CD4-positive, alpha-beta T cell treated with Interleukin-12 subunit alpha and Interleukin-12 subunit beta, for 1 hour (primary cell): ENCODE measurements at places on chromosomes 7 and 10.

DNA sequence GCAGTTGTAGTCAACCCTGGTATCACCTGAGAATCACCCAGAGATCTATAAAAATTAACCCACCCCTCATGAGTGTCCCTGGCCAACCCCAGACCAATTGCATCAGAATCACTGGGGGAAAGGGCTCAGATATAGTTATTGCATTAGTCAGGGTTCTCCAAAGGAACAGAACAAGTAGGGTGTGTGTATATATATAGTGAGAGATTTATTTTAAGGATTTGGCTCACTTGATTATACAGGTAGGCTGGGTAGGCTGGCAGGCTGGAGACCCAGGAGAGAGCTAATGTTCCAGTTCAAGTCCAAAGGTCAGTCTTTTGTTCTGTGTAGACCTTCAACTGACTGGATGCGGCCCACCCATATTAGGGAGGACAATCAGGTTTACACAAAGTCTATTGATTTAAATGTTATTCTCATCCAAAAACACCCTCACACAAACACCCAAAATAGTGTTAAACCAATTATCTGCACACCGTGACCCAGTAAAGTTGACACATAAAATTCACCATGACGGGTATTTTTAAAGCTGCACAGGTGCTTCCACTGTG lies 372.9 kb upstream of the NFE2L3 start:
- no peak for DNase-seq

GRCh38 chr7:56537952-56538351 lies 421.7 kb upstream of the NUPR2 start:
- no peak for DNase-seq

DNA sequence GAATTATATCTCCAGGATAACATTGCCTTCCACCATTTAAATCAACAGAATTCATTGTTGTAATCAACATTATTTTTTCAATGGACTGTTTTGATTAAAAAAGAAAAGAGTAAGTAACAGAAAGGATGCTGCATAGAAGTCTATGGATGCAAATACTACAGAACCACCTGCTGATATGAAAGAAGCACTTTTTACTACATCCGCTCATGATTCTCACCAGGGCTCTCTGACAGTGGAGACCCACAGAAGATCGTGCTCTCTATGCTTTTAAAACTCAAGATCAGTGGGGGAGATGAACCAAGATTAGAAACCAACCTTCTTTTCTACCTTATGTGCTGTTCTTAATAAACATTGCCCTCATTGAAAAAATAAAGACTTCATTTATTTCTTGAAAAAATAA lies 24.4 kb downstream of the RHOBTB1 start:
- no peak for DNase-seq

GRCh38 chr7:28203508-28204240 lies 23.1 kb upstream of the JAZF1 start:
- peak; percentile 30 for DNase-seq

GRCh38 chr7:114502454-114503254 lies 88.0 kb downstream of the FOXP2 start:
- DNase-seq, result no peak

DNA sequence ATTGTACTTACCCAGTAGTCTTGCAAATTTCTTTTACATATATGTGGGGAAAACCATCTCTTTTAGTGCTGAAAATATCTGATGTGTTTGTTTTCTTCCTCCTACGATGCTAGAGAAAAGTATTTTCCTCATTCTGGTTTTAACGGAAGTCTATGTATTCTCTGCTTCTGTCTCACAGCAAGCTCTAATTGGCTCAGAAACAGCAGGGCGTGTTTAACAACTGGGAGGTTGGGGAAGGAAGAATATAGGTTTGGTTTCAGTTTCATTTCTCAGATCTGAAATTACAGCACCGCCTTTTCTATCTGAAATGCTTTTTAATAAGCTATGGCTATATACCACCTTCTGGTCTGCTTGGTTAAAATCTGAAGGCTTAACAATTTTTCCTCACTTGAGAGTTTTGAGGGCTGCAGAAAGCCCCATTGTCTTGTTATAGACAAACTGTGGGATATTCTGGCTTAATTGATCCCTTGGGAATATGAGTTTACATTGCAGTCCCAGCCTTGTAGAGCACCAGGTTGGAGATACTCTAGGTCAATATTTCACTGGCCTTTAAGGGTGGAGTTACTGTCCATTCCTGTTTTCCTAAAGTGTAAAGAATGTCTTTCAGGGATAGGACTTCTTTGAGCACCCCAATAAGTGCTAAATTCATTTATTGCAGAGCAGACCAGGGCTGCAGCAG lies at the start of gene SAMD9:
Gene SAMD9, minus strand, starts transcription at position 128 of the 679 bp plus-strand sequence. CDS start 11,882 bp downstream, outside the sequence.
- DNase-seq, result peak; percentile 83

GRCh38 chr7:117402109-117402508 lies 25.2 kb downstream of the ASZ1 start:
- DNase-seq, result no peak

DNA sequence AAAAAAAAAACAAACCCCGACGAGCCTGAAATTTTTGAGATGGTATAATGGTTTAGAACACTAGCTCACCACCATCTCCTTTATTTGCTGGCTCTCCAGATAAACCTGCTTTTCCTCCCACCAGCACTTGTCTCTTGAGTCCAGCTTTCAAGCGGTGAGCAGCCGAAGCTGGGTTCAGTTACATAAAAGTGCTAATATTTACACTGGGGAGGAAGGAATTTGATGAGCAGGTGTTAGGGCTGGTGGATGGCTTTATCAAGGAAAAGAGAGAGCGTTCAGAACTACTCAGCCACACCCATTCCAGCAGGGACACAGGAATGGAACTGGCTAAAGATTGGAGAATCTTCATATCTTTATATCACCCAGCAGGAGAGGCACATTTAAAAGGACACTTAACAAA lies 6.6 kb upstream of the CALML3 start:
- no peak for DNase-seq

DNA sequence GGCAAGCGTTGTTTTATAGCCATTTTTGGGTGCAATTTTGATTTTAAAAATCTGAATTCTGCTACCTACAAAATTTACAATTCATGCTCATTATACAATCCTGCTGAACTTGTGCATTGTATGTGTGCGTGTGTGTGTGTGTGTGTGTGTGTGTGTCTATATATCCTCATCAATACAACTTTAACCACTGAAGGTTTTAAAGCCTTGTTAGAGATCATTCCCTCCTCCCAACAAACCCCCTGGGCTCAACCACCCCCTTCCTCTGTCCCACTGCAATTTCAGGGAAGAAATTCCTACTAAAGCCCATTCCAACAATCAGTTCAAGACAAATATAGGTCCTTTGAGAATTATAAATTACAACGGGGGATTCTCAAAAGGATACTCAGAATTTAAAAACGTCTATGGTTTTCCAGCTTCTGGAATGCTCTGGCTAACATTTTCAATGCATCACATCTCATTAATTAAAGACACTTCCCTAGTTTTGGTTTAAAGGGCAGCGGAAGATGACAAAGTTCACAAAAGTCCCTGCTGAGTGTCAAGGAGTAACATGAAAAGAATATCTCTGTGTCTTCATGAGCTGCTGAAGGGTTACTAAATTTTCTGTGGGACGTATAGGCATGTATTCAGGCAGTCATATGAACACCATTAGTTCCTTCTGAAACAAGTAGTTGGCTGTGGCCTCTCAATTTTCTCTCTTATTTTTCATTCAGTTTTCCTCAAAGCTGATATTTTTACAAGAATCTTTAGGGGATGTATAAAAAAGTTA lies 889 bp upstream of the SEMA3A start:
- no peak for DNase-seq

GRCh38 chr7:105399043-105399725 lies 10.5 kb upstream of the SRPK2 start:
- no peak for DNase-seq

GRCh38 chr7:32905175-32905662 lies 13.7 kb upstream of the KBTBD2 start:
- DNase-seq, result peak; percentile 93

DNA sequence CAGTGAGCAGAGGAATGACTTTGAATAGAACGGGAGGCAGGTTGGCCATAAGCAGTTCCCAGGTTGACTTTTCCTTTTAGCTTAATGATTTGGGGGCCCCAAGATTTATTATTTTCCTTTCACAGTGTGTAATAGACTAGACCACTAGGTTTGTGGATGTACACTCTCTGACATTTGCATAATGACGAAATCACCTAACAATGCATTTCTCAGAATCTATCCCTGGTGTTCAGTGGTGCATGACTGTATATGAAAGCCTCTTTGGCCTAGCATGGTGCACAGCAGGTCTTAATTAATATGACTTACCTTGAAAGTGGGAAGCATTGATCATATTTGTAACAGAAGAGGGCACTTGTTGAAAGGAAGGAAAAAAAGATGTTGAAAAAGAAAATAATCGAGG lies 761.9 kb downstream of the TYW1 start:
- DNase-seq, result no peak

DNA sequence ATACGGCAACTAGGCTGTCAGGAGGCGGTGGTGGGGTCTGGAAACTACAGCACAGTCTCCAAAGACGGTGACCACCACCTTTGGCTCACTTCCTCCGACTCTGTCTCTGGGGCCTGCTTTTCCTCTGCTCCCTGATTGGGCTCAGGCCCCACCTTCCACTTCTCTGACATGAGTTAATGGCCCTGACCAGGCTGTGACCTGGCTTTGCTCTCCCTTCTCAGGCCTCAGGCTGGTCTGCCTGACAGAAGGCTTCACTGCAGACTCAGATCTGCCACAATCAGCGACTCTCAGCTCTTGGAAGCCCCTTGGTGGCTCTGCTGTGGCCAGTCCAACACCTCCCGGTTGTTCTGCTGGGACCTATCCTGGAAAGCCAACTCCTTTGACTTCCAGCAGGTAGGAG lies 7.7 kb downstream of the STYXL1 start:
- DNase-seq, result no peak

DNA sequence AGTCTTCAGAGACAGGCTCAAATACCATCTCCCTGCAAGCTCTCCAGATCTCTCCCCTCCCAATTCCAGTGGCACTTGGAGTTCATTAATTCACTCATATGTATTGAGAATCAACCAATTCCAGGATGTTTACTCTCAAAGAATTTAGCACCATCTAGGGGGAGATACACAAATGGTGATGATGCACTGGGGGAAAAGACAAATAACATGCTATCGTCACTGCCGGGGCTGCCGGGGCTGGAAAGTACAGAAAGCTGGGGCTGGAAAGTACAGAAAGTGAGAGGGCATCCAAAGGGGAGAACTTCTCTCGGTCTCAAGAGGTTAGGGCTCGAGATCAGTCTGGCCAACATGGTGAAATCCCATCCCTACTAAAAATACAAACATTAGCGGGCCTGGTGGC lies 118.7 kb downstream of the MKX start:
- DNase-seq, result no peak

GRCh38 chr7:155743177-155743576 lies 69.1 kb downstream of the SHH start:
- DNase-seq, result no peak

DNA sequence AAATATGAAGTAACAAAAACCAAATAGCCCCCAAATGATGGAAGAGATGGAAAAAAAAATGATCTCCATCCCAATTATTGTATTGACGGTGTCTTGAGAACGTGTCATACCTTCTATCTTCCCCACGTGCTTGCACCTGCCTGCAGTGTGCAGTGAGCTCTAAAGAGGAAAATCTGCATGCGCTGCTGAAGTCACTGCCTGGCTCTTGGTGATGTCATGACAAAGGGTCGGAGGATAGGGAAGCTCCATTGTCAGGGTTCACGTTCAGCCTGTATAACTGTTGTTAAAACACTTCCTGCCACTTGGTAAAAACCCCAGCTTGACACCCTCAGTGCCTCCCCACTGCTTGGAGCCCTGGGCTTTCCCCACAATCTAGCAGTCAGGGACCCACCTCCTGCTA lies 549.2 kb upstream of the MKI67 start:
- DNase-seq, result no peak
